NCI-H446 treated with DMSO at 0.1 percent for 48 hours (cell line): ENCODE measurements at places on chromosomes 2 and 18.

GRCh38 chr2:237065071-237065377, 20.7 kb upstream of the COPS8 start:
- DNase-seq = no peak

- no peak for DNase-seq
These were observed 71.2 kb downstream of the SPATS2L start for GRCh38 chr2:200377355-200378336.

GRCh38 chr2:47601568-47601967, 181.4 kb upstream of the MSH6 start:
- no peak for DNase-seq

- DNase-seq = peak; percentile 65
These were observed 133.9 kb downstream of the GFPT1 start for GRCh38 chr2:69253112-69253511.

- no peak for DNase-seq
These were observed 62.6 kb downstream of the CERKL start for GRCh38 chr2:181594322-181594721.

GRCh38 chr18:67652288-67652687, 135.8 kb upstream of the DSEL start:
- no peak for DNase-seq
